ENCODE measurements at places on chromosomes 13 and 19.

GRCh38 chr19:45569619-45570421, 14.8 kb downstream of the OPA3 start:
- peak; percentile 28 for DNase-seq

- no peak for DNase-seq
Observed at GRCh38 chr13:48233889-48234488, 983 bp downstream of the ITM2B start.

GRCh38 chr13:29918845-29919244, 68.4 kb upstream of the UBL3 start:
- no peak for DNase-seq

- DNase-seq: no peak
Observed at GRCh38 chr19:38352611-38353010, 17.0 kb downstream of the CATSPERG start.

DNA sequence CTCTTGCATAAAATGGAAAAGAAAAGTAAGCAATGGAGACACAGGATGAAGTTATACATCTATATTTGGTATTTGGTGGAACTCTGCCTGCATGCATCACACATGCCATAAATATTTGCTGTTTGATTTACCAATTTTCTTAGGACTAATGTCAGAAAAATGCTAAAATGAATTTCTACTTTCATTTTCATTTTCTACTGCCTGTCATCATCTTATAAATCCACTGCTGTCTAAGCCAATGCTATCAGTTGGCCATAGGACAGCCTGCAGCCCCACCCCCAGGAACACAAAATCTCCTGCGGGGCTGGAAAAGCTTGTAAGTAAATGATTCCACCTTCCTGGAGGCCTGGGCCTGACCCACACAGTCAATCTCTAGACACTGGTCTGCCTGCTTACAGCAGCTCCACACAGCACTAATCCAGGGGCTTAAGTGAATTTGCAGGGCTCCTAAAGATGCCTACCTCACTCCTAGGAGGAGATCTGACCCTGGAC, 122.0 kb downstream of the ENOX1 start:
- no peak for DNase-seq

Data from T-cell (primary cell).